Hypothalamus (tissue), 51 donors: ENCODE measurements at places on chromosomes 3 and 15.

- DNase-seq: no peak
These were observed 84.2 kb upstream of the TBL1XR1 start for GRCh38 chr3:177281292-177282118.

GRCh38 chr15:98387866-98388265 lies 260.5 kb upstream of the IGF1R start:
- no peak for DNase-seq

DNA sequence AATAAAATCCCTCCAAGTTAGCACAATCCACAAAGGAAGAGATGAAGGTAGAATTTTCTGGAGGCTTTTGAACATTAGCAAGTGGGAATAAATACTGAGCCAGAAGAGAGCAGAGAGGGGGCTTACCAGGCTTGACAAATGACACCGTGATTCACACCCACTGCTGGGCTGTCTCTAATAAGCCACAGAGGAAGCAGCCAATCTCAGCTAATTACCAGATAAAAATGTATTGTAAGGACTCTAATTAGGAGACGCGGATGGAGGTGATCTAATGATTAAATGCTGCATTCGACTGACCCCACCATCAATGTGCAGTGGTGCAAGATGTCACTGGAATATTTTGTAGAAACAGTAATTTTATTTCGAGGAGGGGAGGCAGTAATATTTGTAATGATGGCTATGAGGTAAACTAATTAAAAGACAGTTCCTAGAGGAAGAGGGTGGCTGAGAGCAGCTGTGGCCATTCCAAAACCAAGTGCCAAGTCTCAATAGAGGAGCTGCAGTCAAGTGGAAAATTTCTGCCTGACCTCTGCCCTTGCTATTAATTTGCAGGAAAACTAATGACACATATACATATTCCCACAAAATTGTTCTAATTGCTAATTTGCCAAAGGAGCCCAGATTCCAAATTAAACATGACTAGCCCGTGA lies 602.2 kb downstream of the FOXP1 start:
- no peak for DNase-seq

DNA sequence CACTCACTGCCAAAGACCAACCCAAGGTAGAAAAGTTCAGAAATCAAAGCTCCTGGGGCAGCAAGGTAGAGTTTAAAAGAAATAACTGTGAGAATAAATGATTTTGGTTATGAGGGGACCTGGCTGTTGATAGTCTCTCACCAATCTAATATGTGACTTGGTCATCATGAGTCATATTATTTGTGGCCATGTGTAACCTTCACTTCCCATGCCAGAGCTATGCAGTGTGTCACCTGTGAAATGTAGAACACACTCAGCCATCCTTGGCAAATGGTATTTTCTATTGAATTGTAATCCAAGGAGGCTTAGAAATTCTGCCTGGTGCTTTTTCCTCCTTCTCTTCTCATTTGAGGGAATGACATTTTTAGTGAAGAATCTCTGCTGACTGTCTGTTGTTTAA lies 184.2 kb upstream of the STAC start:
- DNase-seq: no peak

DNA sequence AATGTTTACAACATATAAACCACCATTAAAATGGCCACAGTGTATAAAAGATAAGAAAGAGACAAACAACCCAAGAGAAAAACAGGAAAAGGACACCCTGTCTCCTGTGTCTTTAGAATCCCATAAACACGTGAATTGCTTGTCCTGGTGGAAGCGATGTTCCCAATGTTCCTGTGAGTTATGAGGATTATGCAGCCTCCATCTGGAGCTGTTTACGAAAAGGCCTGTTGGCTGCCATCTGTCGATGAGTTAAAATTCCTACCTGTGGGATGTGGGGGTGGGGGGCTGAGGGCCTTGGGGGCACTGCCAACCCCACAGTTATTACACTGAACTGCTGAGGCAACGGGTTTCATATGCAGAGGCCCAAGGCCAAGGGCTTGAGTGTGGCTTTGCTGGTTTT lies 13.6 kb downstream of the NISCH start:
- no peak for DNase-seq

GRCh38 chr15:101308604-101309435 lies 13.8 kb upstream of the SNRPA1 start:
- DNase-seq: no peak

DNA sequence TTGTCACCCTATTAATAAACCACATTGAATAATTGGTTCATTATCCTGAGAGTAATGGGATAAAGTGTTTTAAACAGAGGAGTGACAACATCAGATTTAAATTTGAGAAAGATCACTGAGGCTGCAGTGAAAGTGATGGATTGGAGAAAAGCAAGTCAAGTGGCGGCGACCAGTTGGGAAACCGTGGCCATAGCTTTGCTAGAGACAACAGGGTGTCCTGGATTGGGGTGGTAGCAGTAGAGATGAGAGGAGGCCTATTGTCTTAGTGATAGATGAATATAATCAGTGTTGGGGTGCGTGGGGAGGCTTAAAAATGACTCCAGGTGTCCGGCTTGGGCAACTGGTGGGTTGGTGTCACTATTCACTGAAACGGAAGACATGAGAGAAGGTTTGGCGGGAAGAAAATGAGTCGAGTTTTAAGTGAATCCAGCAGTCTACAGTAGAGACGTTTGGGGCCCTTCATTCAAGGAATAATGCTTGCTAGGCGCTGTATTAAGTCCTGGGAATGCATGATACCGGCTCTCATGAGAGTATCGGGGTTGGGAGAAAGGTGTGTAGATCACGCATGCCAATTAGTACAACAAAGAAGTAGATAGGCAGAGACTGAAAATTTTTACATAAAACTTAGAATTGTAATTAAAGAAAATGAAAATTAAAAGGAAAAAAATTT lies 819 bp downstream of the NEK4 start:
- DNase-seq: no peak

DNA sequence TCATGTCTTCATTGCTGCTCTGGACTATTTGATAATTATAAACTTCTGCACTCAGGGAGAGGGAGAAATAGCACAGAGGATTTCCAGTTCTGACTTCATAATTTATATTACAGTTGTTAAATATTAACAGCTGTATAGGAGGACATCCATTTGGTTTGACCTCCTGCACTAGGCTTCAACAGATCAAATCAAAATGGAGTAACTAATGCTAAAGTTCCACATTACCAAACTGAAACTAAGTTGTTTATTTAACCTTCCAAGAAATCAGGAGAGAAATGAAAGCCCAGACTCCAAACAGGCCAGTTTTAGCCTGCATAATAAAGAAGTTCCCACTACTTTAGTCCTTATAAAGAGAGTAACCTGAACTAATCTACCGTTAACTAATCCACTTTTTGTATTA lies 4.6 kb downstream of the PLSCR2 start:
- no peak for DNase-seq

DNA sequence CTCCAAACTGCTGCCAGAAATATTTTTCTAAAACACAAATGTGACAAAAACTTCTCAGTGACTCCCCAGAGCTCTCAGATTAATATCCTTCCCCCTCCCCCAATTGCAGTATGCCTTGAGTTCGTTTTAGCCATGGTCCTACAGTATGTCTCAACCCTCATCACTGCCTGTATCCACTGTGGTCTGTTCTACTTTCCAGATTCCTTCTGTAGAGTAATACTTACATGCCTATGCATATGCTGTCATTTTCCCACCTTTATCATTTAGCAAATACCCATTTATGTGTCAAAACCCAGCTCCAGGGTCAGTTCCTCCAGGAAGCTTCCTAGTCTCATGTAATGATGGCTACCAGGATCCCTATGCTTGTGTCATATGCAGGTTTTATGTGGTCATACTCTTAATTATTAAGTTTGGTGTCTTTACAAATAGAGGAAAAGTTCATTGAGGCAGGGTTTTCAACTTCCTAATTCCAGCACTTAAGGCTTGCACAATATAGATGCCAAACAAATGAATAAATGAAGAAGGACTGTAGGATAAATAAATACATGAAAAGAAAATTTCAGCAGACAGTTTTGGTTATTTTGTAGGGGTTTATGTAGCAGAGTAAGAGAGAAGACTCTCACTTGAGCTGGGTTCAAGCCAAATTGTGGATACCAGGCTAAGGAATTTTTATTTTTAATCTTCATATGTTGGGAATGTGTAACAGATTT lies 170.8 kb downstream of the ALCAM start:
- no peak for DNase-seq

DNA sequence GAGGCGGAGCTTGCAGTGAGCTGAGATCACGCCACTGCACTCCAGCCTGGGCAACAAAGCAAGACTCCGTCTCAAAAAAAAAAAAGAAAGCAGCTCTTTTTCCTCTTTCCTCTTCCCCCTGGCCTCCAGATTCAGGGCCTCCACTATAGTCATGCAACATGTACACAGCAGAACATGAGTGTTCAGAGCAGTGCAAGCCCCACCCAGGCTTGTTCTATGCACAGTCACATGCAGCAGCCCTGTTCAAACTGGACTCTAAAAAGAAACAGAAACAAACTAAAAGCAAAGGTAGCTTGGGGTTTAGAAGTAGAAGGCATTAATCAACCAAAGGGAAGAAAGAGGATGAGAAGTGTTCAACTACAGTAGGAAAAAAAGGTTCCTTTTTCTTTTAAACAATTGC lies 11.8 kb downstream of the SHQ1 start:
- no peak for DNase-seq

DNA sequence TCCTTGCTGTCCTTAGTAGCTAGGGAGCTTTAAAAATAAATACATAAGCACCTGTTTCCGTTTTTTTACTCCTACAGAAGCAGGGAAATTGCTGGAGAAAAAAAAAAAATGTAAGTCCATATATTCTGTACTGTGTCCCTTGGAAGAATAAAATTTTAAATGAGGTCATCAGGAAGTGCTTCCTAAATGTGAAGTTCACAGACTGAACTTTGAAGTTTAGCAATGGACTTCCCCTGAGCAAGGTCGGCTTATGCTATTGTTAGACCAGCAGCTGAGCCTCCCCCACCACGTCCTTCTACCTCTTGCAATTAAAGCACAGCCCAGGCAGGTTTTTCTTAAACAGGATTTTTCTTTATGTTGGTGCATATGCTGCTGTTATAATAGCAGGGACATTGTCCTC lies 26.3 kb downstream of the LIPC start:
- DNase-seq: no peak

- no peak for DNase-seq
These were observed 96.1 kb downstream of the MCTP2 start for GRCh38 chr15:94327356-94327936.

DNA sequence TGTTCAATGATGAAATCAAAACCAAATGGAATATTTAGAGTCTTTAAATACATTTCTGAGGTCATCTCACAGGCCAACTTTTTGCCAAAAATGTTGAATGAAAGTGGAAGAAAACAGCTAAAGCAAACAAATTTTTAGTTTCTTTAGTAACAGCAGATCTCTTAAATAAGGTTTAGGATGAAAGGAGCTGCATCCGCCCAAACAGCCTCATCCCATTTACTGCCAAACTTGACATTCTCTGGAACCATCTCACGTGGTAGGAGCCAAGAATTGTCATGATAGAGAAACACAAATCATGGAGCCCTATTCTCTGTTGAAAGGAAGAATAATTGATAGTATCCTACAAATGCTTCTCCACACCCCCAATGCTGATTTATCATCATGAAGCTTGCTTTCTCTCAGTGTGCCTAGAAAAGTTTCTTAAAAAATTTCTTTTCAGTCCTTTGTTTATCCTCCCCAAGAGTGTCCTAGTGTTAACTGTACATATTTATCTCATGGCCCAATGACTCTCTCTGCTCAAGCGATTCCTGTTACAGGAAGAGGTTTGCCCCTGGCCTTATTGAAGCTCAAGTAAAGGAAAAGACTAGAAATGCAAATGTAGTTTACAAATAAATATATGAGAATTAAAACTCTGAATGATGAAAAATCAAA lies 23.4 kb downstream of the SLC9A9 start:
- no peak for DNase-seq

DNA sequence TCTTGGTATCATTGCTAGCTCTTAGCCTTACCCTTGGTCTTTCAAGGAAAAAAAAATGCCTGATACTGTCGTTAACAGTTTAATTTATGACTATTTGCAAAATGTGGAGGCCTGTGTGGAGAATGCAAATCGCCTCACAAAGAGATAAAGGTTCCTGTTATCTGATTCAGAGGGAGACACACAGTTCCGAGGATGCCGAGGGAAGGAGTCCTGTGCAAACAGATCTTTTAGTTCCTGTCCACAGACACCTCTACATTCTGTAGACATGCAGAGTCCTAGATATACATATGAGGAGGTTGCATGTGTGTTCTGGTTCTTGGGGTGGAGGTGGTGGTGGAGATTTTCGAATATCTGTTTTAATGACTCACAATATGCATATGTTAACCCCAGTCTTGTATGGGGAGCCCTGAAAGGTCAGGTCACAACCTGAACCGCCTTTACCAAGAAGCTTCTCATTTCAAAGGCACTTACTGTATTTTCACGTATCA lies 5.7 kb downstream of the NR2F2 start:
- DNase-seq: no peak

DNA sequence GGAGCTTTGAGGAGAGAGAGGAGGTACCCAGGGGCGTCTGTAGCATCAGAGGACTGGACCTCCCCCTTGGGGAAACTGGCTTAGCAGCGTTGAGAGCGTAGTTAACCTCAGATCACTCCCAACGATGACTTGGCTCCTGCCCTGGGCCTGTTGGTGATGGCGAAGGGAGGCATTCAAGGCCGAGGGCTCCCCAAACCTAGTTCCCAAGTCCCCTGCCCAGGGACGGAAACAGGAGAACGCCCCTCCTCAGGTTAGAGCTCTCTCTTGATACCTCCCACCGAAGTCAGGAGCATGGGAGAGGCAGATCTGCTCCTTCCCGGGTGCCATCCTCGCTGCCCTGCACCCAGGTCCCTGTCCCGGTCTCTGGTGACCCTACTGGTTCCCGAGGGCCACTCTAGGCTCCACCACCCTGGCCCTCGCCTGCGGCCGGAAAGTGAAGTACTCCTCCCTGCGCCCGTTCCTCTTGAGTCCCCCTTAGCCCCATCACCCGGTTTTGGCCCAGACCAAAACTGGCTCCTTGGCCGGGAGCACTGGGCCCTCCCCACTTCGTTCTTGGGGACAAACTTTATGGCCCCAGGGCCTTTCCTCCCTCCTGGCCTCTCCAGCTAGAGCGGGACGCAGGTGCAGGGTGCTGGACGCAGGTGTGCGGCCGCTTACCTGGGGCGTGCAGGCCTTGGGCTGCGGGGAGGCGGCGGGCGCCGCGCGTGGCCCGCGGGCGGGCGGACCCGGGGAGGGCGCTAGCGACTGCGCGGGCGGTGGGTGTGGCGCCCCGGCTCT lies 2.6 kb upstream of the SKOR1 start:
- no peak for DNase-seq

GRCh38 chr15:66293419-66294156 lies at the start of gene DIS3L:
TSS of gene DIS3L (plus strand) at chr15:66293568. CDS start at chr15:66293597, 29 bp downstream.
- no peak for DNase-seq

- DNase-seq: no peak
These were observed 43.9 kb downstream of the BOC start for GRCh38 chr3:113255100-113255853.

DNA sequence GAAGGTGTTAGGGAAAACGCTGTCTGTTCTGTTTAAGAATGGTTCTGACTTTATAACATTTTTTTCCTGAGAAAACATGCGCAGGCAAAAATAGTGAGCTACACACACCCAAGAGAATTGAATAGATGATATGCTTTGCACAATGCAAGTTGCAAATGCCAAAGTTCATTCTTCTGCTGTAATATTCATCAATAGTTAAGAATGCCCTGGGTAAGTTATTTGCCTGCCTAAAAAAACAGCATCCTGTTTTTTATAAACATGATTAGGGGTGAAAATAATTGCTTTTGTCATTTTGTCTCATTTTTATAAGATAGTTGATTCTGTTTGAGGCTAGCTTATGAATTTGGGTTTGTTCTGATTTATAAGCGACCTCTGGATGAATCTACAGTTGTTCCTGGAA lies 99.4 kb downstream of the DTWD1 start:
- no peak for DNase-seq

GRCh38 chr3:168272343-168272985 lies 176.7 kb upstream of the GOLIM4 start:
- no peak for DNase-seq

GRCh38 chr3:139460076-139460475 lies 16.2 kb downstream of the RBP2 start:
- no peak for DNase-seq
